ENCODE measurements at places on chromosomes 3 and 15.

- no peak for DNase-seq
Observed at GRCh38 chr15:100785181-100786138, 94.2 kb upstream of the ALDH1A3 start.

DNA sequence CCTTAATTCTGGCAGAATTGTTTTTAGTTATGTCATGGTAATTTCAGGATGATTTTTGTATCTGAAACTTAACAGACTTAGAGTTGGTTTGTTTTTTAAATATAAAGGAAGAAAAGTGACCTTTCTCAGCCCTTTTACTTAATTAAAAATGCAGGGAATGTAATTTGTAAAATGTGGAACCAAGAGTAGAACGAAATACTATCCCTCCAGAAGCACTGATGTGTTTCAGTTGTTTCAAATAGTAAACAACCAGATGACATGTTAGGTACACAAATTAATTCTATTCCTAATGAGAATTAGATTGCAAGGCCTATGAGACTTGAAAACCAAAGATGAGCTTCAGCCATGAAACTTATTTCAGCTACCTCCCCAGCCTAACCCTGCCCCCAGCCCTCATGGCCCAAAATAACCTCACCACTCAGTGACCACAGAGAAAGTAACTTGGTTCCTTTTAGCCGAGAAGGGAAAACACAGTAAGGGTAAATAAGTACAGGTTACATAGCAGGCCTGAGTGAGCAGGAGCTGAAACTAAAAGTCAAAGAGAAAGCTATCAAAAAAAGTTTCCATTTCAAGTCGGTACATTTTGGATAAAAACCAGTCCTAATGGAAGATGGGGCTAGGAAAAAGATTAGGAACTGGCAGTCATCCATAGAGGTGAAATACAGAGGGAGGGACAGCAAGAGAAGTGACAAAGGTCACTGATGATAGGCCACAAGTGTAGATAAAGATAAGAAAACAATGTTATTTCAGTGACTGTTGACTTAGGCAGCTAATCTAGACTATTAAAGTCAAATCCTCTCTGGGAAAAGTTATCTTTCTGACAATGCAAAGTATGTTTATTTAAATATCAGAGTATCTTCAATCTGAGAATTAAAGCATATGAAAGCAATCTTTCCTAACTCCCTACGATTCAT, 23.2 kb downstream of the SENP8 start:
- DNase-seq = no peak

GRCh38 chr3:110165753-110166152, 828.4 kb upstream of the DPPA4 start:
- DNase-seq = no peak

DNA sequence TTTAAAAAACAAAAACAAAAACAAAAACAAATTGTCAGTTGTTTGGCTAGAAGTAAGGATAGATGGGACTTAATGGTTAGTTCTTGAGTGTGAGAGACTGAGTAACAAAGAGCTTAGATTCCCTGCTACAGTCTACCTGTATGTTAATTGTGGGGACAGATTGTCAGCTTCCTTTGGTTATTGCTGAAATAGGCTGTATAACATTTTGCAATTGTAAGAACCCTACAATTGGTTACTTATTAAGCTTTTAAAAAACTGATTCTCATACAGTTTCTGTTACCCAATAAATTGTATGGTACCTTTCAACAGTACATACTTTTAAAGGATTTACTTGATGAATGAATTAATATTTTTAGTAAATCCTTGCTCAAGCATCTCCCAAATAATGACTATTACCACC, 35.3 kb downstream of the CLASP2 start:
- DNase-seq = no peak

DNA sequence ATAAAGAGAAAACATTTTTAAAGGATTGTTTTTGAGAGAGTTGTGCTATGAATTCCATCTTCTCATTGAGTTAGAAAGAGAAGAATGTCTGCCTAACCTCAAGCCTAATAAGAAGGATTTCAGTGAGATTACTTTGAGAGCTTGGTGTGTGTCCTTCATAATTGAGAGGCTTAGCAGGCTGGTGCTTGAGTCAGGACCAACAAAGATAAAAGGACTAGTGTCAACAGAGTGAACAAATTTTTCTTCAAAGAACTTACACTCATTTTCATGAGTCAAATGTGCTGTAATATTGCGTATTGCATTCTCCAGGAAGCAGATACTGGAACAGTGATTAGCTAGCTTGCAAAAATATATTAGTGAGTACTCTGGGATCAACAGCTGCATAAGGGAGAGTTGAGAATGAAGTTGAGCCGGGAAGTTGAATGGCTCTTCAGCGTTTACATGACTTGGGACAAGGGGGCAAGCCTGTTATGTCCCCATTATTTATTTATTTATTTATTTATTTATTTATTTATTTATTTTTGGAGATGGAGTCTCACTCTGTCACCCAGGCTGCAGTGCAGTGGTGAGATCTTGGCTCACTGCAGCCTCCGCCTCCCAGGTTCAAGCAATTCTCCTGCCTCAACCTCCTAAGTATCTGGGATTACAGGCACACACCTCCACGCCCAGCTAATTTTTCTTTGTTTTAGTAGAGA, 37.5 kb upstream of the SLITRK3 start:
- DNase-seq = no peak

- peak; percentile 10 for DNase-seq
Observed at GRCh38 chr3:31106912-31107311, 212.5 kb upstream of the GADL1 start.

All from activated T-cell treated with anti-CD3 and anti-CD28 coated beads, Interleukin-2, amount 50 U/mL, for 72 hours (primary cell).